ENCODE measurements at places on chromosomes 6 and 20.

GRCh38 chr6:163405412-163406309 lies 8.9 kb upstream of the QKI start:
- DNase-seq: no peak

GRCh38 chr20:20820104-20820503 lies 107.7 kb upstream of the RALGAPA2 start:
- DNase-seq: no peak

DNA sequence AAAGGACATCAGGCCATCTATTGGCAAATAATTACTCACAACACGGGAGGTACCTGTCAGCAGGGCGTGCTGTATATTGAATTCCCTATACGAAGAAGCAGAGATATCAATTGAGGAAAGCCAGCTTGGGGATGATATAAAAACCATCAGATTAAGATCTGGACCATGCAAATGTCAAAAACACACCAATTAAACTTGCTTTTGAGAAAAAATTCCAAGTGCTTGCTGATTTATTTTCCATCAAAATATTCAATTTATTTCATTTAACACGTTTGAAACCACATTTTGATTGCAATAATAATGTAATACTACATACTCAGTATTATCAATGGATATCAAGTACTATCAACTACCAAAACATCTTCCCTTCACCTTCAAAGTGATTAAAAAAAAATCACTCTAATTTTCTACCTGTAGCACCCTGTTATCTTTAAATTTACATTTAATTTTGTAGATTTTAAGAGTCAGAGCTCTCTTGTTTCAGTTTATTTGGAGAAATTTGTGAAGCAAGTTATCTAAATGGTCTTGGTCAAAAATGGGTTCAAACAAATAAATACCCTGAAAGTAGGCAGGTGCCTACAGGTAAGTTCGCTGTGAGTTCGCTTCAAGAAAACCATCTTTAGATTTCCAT lies 6.8 kb upstream of the TBX18 start:
- no peak for DNase-seq

- no peak for DNase-seq
These were observed 35.7 kb upstream of the TFB1M start for GRCh38 chr6:155349956-155350355.

DNA sequence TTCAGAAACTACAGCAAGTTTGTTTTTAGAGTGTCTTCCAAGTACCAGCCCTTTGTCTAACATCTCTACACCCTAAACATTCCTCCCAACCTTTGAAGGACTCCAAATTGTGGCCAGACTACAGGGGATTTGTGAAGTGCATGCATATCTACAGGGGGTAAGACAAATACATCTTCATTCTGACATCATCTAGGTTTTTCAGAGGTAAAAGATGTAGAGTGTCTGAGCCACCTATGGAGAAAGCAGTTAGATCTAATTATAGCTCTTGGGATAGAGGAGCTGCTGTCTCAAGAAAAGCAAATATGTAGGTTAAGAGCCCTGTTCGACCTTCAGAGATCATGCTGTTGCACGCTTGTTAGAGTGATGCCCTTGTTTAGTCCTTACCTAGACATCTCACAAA lies 617.7 kb upstream of the AGPAT4 start:
- no peak for DNase-seq

DNA sequence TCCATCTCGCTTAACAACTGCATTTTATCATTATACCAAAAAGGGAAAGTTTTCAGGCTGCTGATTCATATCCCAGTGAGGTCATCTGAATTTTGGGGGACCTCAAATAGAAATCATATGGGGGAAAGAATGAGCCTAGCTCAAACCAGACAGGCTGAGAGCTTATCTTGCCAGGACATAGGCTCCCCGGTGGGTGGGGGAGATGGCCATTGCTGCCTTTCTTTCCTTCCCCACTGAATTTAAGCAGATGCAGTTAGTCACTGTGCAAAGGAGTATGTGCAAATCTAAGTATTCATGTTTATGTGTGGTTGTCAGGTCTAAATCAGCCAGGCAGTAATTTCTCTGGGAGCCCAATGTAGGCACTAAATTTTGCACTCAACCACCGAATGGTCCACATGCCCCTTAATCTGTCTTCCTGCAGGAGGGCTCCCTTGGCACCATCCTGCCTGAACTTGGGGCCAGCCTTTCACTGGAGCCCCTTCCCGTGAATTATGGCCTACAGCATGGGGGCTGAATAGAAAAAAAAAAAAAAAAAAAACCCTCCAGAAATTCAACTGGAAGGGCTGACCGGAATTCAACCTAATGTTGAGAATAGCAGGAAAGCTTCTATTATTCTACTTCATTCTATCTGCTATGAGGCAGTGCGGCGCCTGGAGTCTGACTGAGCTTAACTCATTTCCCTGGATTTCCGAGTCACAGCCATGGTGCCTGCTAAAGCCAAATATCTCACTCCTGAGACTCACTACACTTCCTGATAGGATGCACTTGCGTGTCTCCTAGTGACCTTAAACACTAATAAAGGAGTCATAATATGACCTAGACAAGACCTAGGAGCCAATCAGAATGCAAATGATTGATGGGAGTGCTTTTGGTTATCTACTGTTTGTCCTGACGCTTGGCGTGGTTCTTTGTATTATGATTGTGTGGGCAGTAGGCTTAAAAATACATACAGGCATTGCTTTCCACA lies 161.5 kb upstream of the HEY2 start:
- no peak for DNase-seq

DNA sequence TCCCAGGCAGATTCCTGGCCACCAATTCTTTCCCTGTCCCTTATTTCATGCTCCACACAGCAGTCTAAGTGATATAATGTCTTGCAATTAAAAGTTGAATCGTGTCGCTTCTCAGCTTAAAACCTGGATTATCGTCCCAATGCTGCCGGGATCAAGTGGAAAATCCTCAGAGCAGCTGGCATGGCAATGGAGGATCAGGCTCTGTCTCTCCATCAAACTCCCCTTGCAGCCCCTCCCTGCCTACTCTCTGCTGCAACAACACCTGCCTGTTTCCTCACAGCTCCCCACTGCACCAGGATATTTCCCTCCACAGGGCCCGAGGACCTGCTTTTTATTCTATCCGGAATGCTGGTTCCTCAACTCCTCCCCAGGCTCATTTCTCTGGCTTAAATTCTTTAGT lies 277.1 kb downstream of the SYNE1 start:
- DNase-seq: no peak

GRCh38 chr20:7843613-7844012 lies 96.6 kb downstream of the HAO1 start:
- DNase-seq: no peak

DNA sequence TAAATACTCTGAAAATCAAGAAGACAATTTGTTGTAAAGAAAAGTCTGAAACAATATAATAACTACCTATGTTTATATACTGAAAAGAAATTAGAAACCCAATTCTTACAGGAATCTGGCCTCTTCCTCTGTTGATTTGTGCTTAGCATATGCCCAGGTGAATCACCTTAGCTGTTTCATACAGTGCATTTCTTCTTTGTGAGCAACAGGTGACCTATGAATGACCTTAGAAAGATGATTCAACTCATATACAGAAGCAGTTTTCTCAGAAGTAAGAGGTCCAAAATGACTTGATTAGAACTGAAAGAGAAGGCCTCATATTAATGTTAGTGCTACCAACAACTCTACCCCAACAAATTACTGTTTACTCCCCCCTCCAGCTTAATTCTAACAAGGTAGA lies 419.5 kb upstream of the ID4 start:
- DNase-seq: no peak
